SW 1271 (cell line): ENCODE measurements at places on chromosomes 2 and 18.

DNA sequence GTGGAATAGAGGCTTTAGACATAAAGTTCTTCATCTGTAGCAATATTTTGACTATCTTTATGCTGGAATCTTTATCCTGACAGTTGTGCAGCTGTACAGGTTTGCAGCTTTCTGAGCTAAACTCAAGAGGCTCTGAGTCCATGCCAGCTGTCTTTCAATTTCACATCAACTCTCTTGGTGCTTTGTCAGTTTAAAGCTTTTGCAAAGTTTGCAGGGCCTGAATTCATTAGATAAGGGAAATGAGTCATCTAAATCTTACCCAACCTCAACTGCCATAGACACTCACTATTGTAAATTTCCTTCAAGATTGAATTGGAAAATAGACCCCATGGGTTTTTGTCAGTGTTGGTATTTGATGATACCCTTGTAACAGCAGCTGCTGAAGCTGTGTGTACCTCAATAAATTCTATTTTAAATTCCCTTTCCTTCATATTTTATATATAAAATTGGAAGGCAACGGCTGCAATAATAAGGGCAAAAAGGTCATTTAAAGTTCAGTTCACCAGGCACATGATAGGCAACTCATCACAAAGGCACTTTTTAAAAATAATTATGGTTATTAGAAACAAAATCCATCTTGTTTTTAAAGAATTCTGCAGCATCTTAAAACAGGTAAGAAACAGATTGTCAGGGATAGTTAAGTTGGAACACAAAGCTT lies 169.9 kb upstream of the SLC39A10 start:
- no peak for DNase-seq

DNA sequence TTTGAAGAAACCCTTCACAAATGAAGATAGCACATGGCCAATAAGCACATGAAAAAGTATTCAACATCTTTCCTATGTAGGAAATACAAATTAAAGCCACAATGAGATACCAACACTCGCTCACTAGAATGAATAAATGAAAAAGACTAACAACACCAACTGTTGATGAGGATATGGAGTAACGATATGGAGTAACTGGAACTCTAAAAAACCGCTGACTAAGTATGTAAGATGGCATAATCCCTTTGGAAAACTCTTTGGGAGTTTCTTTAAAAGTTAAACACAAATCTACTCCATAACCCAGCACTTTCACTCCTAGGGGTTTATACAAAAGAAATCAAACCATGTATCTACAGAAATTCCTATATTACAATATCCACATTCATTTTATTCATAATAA lies 220.5 kb downstream of the AFF3 start:
- DNase-seq: no peak

DNA sequence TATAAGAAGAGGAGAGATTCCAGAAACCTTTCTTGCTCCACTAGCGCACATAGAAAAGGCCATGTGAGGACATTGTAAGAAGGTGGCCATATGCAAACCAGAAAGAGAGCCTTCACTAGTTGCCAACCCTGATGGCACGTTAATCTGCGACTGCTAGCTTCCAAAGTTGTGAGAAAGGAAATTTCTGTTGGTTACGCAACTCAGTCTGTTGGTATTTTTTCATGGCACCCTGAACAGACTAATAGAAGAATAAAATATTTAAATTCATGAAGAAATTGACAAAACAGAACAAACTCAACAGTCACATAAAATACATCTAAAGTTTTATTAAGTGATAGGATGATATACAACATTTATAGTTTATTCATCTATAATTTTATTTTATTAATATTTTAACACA lies 625.9 kb upstream of the NRXN1 start:
- no peak for DNase-seq

GRCh38 chr2:217988014-217988839 lies 14.6 kb downstream of the TNS1 start:
- no peak for DNase-seq

DNA sequence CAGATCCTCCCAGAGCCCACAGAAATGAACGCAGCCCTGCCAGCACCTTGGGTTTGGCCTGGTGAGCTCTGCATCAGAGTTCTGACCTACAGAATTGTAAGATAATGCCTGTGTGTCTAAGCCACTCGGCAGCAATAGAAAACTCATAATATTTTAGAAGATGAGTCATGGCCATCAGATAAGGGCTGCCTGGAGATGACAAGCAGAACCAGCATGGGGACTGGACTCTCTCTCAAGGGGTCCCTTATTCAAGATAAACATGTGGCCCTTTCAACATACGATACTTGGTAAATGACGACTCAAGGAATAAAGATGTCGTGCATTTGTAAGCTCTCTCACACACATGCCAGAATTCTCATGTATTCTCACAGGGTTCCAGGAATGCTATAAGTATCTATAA lies 8.5 kb upstream of the AGAP1 start:
- DNase-seq: no peak

- no peak for DNase-seq
These were observed 64.0 kb downstream of the HPCAL1 start for GRCh38 chr2:10366601-10367270.

GRCh38 chr2:42947809-42948600 lies 155.6 kb upstream of the HAAO start:
- no peak for DNase-seq

DNA sequence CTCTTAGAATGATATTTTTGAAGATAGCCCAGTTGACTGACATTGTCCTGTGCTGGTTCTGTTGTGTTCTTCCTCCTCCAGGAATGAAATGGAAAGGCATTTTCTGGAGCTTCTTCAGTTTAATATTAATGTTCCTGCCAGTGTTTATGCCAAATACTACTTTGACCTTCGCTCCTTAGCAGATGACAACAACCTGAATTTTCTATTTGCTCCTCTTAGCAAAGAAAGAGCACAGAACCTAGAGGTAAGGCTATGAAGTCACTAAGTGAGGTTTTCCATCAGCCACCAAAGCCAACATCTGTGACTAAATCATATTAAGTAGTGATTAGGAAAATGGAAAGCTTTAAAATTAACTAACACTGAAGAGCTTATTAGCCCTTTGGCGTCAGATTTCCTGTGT lies 18.8 kb downstream of the FZD5 start:
- DNase-seq: no peak

GRCh38 chr2:159098361-159098760 lies 129.9 kb downstream of the TANC1 start:
- no peak for DNase-seq

- no peak for DNase-seq
These were observed 317.8 kb upstream of the MGAT5 start for GRCh38 chr2:133936096-133936495.

GRCh38 chr2:170816504-170817092 lies at the start of gene GAD1:
Gene GAD1 (plus strand): TSS chr2:170816887. CDS start chr2:170818592, 1,705 bp downstream.
- peak; percentile 72 for DNase-seq

- no peak for DNase-seq
These were observed 19.4 kb downstream of the THAP4 start for GRCh38 chr2:241617431-241618154.

DNA sequence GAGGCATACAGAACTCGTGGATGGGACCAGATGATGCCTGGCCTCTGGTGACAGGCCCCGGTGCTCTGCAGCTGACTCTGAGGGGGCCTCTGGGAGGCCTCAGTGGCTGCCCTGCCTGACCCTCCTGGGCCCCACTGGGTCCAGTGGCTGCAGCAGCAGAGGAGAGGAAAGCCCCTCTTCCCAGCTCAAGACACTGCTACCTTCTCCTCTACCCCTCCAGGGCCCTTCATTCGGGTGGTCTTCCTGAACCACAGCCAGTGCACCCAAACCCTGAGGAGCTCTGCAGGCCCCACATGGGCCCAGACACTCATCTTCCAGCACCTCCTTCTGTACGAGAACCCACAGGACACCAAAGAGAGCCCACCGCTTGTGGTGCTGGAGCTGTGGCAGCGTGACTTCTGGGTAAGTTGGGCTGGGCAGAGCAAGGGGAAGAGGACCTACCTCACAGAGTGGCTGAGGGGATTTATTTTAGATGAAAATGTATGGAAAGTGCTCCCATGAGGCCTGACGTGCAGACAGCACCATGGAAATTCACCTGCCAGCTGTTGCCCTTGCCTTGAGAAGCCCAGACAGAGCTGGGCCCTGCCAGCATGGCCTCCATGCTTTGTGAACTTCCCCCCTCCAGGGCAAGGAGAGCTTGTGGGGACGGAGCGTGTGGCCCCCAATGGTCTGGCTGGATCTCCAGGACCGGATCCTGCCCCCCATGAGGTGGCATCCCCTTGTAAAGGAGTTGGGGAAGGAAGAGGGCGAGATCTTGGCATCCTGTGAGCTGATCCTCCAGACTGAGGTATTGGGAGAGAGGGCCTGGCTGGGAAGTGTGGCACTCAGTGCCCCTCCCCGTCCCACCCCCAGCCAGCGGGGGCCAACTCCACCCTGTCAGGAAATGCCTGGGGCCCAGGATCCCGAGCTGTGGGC lies 46.3 kb downstream of the LMAN2L start:
- no peak for DNase-seq

DNA sequence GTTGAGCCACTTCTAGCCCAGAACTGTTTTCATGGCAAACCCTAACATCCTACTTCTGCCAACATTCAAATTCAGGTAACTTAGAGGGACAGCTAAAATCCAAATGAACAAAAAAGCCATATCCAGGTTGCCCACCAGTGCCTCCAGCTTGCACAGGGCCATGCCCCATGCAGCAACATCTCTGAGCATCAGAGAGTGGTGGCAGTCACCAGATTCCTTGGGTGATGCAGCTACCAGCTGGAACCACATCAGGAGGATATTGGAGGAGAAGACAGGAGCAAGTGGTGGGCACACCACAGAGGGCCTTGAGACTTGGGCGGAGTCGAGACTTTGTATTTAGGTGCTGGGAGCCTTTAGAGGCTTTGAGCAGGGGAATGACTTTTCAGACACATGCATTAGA lies 50.5 kb downstream of the SDC1 start:
- no peak for DNase-seq

GRCh38 chr2:71100195-71100964 lies 29.6 kb downstream of the MCEE start:
- DNase-seq: peak; percentile 62

- DNase-seq: no peak
These were observed 34.8 kb upstream of the CCDC102B start for GRCh38 chr18:68763083-68763482.

- DNase-seq: no peak
These were observed 35.8 kb upstream of the INHBB start for GRCh38 chr2:120310136-120310535.

- DNase-seq: no peak
These were observed 18.4 kb upstream of the TEX51 start for GRCh38 chr2:126880324-126880723.

- DNase-seq: no peak
These were observed 89.2 kb downstream of the ZNF516 start for GRCh38 chr18:76405681-76406356.

GRCh38 chr2:464562-465309 lies 176.8 kb upstream of the ALKAL2 start:
- no peak for DNase-seq

GRCh38 chr18:54509793-54510192 lies 81.3 kb upstream of the DYNAP start:
- no peak for DNase-seq
